Activated T-cell treated with anti-CD3 and anti-CD28 coated beads, Interleukin-2, amount 50 U/mL, for 72 hours (primary cell): ENCODE measurements at places on chromosomes 12 and 14.

- peak; percentile 54 for DNase-seq
These were observed 751 bp downstream of the P3H3 start for GRCh38 chr12:6828781-6829535.

- no peak for DNase-seq
These were observed 12.0 kb downstream of the FUT8 start for GRCh38 chr14:65424531-65424930.

DNA sequence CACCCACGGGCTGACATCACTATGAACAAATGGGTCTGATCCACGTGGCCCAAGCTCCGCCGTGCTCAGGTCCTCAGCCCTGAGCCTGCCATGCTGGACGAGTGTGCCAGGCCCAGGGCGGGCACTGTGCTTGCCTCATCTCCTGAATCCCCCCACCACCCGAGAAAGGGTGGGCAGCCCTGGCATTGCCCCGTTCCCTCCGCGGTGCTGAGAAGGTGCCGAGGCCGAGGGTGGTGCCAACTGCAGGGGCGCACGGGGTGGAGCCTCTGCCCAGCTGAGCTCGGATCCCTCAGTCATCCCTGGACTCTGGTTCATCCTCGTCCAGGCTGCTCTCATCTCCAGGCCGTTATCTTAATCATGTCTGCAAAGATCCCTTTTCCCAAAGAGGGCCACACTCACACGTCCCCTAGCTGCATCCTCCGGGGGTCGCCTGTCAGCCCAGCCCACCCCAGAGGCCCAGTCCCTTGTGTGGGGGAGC, 60.6 kb downstream of the NOC4L start:
- DNase-seq = no peak

DNA sequence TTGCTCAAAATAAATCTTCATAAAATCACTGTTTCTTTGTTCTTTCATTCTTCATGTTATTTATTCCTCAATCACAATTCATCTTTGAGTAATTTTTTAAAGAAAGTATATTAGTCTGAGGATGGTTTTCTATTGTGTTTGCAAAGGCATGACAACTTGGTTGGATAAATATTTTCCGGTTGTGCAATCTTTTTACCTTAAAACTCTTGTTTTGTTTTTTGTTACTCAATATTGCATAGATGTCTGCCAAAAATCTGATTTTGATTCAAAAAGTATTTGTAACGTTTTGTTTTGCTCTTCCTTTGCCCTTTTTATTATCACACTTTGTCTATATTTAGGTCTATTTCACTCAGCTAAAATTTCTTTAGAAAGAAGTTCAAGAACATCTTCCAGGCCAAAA, 86.2 kb upstream of the SYT1 start:
- no peak for DNase-seq

DNA sequence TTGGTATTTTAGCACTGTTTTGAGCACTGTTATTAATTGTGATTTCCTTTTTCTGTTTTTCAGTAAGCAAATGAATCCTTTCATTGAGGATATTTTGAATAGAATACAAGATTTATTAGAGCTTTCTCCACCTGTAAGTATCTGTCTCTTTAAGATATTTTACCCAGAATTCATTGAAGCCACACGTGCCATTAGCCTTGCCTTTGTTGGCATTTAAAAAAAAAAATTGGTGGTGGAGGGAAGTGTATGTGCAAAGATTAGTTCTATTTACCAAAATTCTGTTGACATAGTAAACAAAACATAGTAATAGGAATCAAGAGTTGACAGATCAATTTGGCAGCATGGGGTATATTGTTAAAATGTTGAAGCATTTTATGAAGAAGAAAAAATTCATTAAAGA, 23.8 kb downstream of the XPOT start:
- no peak for DNase-seq

DNA sequence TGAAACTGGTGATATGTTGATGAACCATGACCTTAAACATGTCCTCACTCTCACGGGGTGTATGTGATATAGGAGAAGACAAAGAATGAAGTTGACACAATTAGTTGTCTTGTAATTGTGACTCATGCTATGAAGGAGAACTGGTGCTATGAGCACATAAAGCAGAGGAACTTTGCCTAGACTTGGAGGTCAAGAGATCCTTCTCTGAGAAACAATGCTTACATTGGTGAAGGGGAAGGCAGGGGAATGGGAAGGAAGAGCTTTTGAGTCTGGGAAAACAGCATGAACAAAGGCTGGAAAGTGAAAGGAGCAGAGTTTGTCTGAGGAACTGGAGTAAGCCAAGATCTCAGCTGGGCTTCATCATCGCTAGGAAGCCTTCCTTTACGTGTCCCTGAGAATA, 83.2 kb downstream of the MYRFL start:
- no peak for DNase-seq

GRCh38 chr14:81285245-81285644, 64.5 kb upstream of the GTF2A1 start:
- no peak for DNase-seq

GRCh38 chr12:113061061-113061694, 4.6 kb downstream of the DTX1 start:
- DNase-seq = no peak

GRCh38 chr14:20515846-20516245, 10.5 kb downstream of the RNASE10 start:
- no peak for DNase-seq

DNA sequence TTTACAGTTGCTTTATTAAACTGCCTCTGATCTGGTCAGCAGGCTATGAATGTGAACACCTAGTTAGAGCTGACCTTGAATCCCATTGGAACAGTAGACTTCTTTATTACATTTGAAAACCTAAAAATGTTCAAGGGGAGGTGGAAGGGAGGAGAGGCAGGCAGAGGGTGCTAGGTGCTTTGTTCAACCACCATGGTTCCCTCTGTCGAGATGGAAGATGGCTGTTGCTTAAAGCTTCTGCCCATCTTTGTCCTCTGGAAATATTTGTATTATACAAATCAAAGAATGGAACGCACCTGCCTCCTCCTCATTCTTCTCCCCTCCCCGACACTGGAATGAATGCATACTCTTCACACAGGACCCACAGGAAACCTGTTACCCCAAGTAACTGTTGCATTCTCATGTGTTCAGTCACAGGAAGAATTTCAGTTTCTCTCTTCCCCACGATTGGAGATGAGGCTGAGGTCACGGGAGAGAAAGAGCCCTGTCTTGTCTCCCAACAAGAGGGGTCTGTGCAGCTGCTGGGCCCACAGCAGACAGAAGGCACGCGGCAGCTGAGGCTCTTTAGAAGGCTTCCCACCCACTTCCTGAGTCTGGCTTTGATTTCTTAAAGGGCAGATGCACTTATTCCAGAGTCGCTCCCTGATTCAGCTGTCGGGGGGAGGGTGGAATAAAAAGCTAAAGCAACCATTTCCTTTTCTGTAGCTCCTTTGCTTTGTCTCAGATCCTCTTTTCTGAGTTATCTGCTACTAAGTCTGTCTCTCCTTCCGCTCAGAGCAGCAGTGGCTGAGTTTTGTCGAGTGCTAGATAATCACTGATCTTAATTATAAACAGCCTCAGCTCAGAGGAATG, 217.9 kb upstream of the BTG1 start:
- DNase-seq = peak; percentile 25

GRCh38 chr12:93466625-93467350, 526 bp upstream of the MRPL42 start:
- DNase-seq = no peak

DNA sequence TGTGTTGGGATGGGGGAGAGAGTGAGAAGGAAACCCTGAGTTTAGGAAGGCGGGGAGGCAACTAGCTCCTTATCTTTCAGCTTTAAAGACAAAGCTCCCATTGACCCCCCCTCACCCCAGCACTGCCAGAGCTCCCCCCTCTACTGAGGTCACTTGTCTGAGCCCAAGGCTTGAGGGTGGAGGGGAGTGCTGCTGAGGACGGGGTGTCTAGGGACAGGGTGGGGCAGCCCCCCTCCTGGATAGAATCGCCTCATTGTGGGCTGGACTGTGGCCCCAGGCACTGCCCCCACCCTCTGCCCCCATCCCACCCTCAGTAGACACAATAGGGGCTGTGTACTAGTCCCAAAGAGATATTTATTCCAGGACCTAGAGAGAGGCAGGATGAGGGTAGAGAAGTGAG, 3.0 kb downstream of the ERBB3 start:
- DNase-seq = no peak

DNA sequence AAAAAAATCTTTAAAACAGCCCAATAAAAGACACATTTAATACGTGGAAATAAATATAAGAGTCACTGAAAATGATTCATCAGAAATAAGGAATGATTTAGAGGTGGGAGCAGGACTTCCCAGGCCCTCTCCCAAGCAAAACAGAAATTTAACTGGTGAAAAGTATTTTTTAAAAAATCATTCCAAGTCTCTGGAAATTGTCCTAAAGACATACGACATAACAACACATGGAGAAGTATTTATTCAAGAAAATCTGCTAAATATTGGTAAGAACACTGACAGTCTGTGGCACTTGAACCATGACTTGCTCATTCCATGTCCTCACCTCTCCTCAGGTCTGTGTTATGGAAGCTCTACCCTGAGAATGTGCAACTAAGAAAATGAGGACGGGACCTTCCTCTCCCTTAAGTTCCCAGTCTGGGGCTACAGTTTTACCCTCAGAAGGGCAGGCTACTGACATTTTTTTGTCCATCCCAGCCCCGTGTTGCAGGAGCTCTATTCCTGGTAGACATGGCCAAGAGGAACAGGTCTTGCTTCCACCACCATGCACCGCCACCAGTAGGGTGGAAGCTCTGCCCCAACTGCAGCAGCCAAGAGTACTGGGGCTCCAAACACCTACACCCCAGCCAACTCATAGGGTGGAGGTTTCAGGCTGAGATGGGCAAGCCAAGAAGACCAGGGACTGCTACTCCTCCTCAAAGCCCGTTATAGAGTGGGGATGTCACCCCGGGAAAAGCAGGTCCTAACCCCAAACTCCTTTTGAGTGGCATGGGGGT, 193.0 kb downstream of the CRADD start:
- DNase-seq = no peak

GRCh38 chr12:116534311-116535121, 24.7 kb upstream of the MAP1LC3B2 start:
- no peak for DNase-seq

DNA sequence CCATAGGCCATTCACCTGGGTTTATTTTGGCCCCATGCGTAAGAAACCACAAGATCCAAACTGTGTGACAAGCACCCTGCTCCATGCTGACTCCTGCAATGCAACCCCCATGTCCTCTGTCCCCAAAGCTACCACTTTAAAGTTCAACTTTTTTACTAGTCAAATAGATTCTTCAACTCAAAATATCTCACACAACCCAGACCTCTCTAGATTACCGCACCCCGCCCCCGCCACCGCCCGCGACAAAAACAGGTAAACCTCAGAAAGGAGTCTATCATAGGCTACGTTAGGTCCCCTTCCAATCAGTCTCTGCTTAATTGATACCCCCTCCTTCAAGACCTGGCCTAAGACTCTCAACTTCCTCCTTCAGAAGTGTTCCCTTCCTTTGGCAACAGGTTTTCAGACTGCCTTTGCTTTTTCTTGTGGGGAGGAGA, 2.2 kb downstream of the ZFP36L1 start:
- DNase-seq = peak; percentile 65

DNA sequence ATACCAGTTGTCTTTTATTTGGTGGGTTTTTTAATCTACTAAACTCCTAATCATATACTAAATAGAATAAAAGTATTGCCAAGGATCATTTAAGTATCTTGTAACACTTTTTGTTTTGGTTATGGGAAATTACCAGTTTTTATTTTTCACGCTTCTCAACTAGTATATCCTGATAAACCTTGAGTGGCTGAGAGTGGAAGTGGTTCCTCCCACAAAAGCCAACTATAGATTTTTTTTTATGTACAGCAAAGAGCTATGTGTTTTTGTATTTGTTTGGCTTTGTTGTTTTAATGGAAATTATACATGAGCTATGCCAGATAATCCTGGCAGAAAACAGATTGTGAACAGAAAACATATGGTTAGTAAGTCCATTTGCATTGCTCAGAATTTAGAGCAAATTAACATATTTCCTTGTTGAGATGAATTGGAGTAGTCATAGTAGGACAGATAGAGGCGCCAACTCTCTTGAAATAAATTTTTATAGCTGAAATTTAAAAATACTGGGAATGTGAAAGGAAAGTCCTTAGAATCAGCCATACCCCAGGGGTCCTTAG, 60.9 kb upstream of the PSMA6 start:
- no peak for DNase-seq

DNA sequence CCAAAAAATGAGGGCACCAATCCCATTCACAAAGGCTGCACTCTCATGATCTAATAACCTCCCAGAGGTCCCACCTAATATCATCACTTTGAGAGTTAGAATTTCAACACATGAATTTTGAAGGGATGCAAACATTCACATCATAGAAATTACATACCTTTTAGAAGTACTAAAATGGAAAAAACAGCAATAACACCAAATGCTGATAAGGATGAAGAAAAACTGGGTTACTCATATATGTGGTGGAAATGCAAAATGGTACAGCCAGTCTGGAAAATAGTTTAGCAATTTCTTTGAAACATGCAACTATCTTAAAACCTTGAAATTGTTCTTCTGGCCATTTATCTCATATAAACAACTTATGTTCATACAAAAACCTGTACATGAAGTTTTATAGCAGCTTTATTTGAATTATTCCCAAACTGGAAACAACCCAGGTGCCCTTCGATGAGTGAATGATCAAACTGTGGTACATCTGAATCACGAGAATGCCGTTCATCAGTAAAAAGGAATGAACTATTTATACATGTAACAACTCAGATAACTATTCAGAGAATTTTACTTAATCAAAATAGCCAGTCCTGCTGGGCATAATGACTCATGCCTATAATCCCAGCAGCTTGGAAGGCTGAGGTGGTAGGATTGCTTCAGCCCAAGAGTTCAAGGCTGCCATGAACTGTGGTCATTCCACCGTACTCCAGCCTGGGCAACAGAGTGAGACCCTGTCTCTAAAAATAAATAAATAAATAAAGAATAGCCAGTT, 109.4 kb upstream of the SSTR1 start:
- DNase-seq = no peak

DNA sequence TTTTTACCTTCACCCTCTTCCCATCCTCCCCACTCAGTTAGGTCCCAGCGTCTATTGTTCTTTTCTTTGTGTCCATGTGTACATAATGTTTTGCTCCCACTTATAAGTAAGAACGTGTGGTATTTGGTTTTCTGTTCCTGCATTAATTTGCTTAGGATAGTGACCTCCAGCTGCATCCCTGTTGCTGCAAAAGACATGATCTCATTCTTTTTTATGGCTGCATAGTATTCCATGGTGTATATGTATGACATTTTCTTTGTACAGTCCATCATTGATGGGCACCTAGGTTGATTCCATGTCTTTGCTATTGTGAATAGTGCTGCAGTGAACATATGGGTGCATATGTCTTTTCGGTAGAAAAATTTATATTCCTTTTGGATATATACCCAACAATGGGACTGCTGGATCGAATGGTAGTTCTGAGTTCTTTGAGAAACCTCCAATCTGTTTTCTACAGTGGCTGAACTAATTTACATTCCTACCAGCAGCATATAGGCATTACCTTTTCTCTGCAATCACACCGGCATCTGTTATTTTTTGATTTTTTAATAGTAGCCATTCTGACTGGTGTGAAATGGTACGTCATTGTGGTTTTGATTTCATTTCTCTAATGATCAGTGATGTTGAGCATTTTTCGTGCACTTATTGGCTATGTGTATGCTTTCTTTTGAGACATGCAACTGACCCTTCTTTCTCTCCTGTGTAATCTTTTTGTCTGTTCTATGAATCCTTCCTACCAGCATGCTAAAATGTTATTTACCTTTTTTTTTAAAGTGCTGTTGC, 279.7 kb upstream of the AMIGO2 start:
- no peak for DNase-seq

GRCh38 chr14:23827100-23827892, 126.3 kb upstream of the DHRS4 start:
- no peak for DNase-seq
